ENCODE measurements at places on chromosomes 4 and X.

GRCh38 chr4:39754309-39754708 is 56.4 kb downstream of the UBE2K start:
- no peak for DNase-seq

GRCh38 chr4:78558410-78558809 is 6.8 kb downstream of the ANXA3 start:
- DNase-seq, result no peak

GRCh38 chr4:147831551-147832171 is 99.8 kb downstream of the ARHGAP10 start:
- no peak for DNase-seq

GRCh38 chrX:135410861-135411627 is 10.7 kb upstream of the SMIM10L2A start:
- no peak for DNase-seq

- DNase-seq, result no peak
Observed at GRCh38 chrX:15515931-15516330, 15.3 kb downstream of the BMX start.
